ENCODE measurements at places on chromosomes 12 and 14. TPM values are rescaled to one million over a fixed set of nuclear protein-coding genes. Genes with fewer than 3 reads are reported as not detected.
A peak's percentile ranks its signal among the peaks of the same experiment; 100 is the strongest.

GRCh38 chr12:113005762-113006161 is 27.4 kb downstream of the OAS2 start:
- no peak for DNase-seq

SERPINA6 gene
- not detected for polyA plus RNA-seq

- DNase-seq, result no peak
Observed at GRCh38 chr12:48927261-48927660, 2.0 kb upstream of the FKBP11 start.

PPP1R1A gene
- polyA plus RNA-seq, result 40.0 TPM

DNA sequence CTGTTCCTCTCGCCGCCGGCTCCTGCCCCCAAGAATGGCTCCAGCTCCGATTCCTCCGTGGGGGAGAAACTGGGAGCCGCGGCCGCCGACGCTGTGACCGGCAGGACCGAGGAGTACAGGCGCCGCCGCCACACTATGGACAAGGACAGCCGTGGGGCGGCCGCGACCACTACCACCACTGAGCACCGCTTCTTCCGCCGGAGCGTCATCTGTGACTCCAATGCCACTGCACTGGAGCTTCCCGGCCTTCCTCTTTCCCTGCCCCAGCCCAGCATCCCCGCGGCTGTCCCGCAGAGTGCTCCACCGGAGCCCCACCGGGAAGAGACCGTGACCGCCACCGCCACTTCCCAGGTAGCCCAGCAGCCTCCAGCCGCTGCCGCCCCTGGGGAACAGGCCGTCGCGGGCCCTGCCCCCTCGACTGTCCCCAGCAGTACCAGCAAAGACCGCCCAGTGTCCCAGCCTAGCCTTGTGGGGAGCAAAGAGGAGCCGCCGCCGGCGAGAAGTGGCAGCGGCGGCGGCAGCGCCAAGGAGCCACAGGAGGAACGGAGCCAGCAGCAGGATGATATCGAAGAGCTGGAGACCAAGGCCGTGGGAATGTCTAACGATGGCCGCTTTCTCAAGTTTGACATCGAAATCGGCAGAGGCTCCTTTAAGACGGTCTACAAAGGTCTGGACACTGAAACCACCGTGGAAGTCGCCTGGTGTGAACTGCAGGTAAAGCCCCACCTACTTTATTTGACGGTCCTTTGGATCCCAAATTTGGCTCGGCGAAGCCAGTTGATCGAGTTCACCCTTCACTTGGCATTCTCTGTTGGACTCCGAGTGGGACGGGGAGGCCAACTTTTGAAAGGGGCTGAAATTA is 1.5 kb downstream of the WNK1 start:
- peak; percentile 24 for DNase-seq

RBM25 gene
- 87.2 TPM for polyA plus RNA-seq

DNA sequence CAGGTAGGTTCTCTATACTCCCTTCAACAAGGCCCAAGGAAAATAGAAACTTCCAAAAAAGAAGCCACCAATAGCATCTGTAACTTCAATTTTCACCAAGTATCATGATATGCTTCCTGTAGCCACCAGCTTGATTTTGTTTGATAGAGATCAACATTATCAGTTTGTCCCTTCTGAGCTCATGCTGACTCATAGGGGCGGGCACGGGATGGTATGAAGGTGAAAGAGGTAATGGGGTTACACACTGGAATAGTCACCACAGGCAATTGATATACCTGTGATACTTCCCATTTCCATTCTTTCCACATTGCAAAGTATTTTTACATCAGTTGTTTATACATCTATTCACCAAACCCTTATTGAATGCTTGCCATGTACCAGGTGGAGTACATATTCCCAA is 134.1 kb downstream of the KCNA5 start:
- DNase-seq, result no peak

- DNase-seq, result no peak
Observed at GRCh38 chr12:57227315-57228115, 2.0 kb upstream of the SHMT2 start.

DNA sequence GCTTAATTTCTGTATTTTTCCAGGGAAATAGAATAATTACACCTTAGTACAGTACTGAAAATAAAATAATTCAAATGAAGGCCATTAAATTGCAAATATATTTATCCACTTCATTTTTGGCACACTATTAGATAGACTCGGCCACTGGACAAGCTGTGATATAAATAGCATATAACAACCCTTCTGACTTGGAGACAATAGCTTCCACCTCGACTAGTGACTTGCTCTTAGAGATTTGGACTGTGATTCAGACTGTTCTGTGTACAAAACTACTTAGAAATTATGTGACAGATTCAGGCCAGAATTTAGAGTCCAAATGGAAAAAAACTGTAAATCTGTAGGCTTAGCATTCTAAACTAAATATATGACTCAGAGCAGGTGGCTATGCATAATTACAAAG is 949.9 kb downstream of the LRFN5 start:
- no peak for DNase-seq

- DNase-seq, result no peak
Observed at GRCh38 chr12:11830307-11830801, 180.9 kb downstream of the ETV6 start.

Data from muscle of arm (tissue), 14 donors.